ENCODE measurements at places on chromosomes 5 and 9. TPM values are rescaled to one million over a fixed set of nuclear protein-coding genes. Genes with fewer than 3 reads are reported as not detected.

IGIP gene
- total RNA-seq = 2.6 TPM

LEAP2 gene
- 0.68 TPM for total RNA-seq

TNC gene
- total RNA-seq = 56.6 TPM

C5orf52 gene
- total RNA-seq = not detected

PLEKHG4B gene
- 0.36 TPM for total RNA-seq

TRPM3 gene
- total RNA-seq = not detected

SPINK7 gene
- 138 TPM for total RNA-seq

TMEM215 gene
- total RNA-seq = not detected

PCDHA1 gene
- total RNA-seq = not detected

NEUROG1 gene
- not detected for total RNA-seq

FBP1 gene
- 1.2 TPM for total RNA-seq

QRFP gene
- total RNA-seq = not detected

C9orf85 gene
- 10.6 TPM for total RNA-seq

HMCN2 gene
- total RNA-seq = 1.6 TPM

ELAVL2 gene
- total RNA-seq = 0.24 TPM

WDR38 gene
- total RNA-seq = not detected

SECISBP2 gene
- 19.2 TPM for total RNA-seq

ENTREP1 gene
- 3.5 TPM for total RNA-seq
